ENCODE measurements at places on chromosomes 3 and 15.

DNA sequence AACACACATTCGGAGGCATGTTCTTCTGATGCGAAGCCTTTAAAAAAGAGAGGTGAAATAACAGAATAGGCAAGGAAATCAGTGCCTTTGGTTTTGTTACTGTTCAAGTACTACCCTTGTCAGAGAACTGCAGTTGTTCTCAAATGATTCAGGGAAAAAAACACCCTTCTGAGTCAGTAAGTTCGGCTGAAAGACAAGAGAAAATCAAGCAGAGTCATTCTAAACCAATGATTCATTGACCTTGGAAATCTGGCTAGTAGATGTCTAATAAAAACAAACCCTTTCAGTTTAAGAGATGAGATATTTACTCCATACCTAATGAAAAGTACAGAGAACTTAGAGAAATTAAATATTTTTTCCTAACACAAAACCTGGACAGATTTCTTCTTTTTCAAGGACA is 72.7 kb upstream of the ABI3BP start:
- no peak for DNase-seq

- DNase-seq = no peak
Observed at GRCh38 chr15:40763801-40764628, at the start of gene GCHFR. TSS of gene GCHFR (plus strand) at chr15:40764068. CDS start at chr15:40764181, 113 bp downstream.

GRCh38 chr15:70892912-70893560 is 410 bp downstream of the LRRC49 start:
- no peak for DNase-seq

DNA sequence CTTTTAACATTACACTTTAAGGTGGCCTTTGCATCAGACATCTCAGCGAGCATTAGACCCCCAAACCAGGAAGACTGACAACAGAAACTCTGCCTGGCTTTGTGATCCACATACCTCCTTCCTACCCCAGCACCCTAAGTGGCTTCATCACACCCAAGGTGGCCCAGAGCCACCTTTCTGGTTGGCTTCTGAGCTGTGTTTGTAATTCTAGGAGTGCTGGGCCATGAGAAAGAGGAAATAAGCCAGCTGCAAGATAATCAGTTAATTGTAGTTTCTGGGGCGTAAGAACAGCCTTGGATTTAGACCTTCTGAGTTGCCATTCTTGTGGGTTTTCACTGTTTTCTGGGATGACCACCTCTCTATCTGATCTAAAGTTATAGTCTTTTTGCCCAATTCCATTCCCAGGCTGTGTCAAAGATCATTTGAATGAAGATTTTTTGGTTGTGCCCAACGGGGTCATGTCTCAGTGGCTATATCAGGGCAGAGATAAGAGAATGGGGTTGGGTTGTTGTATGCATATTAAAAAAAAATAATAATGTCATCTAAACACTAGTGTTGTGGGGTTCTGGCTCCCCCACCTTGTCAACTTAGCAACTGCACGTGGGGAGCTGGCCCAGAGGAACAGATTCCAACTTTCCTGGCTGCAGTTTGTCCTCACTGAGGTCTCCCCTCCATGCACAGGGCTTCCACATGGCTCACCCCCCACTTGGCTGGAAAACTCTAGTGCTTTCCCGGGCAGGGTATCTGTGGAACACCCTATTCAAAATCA is 234.8 kb upstream of the WNT5A start:
- no peak for DNase-seq

DNA sequence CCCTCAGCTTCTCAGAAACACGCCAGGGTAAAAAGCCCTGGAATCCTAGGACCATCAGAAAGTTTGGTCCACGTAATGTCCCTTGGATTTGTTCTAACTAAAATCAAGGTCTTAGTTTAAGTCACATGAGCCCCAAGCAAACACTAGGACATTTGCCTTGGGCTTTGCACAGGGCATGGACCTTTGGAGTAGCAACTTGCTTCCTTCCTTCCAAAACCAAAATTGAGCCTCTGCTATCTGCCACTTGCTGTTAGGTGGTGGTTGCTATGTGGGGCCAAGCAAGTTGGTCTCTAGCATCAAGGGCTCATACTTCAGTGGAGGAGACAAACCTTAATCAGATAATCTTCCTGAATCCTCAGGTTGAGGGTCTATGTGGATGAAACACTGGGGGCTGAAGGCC is 4.0 kb upstream of the DAG1 start:
- DNase-seq = no peak

DNA sequence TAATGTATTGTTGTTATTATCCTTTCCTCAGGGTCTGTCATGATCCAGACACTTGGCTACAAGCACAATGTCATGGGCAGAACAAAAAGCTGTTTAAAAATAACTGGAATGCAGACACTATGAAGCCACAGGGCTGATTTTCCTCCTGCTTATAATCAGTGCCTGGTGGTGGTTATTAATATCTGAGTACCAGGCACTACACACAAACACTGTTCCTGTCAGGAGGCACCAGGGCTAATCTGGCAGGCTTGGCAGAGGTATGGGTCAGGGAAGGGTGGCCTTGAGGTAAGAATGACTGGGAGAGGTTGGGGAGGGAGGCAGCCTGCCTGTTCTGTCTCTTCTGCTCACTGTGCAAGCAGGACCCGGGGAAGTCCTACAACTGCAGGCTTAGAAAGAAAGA is 67.2 kb downstream of the WDR76 start:
- no peak for DNase-seq

- DNase-seq = no peak
Observed at GRCh38 chr3:52890735-52891134, 6.6 kb downstream of the STIMATE start.

- DNase-seq = no peak
Observed at GRCh38 chr3:172057624-172058327, 18.4 kb downstream of the FNDC3B start.

GRCh38 chr3:163056874-163057497 is 1560.4 kb downstream of the OTOL1 start:
- no peak for DNase-seq

- DNase-seq = no peak
Observed at GRCh38 chr3:169399068-169399467, 264.4 kb downstream of the MECOM start.

- DNase-seq = no peak
Observed at GRCh38 chr15:40234783-40235182, 4.1 kb upstream of the PAK6 start.

DNA sequence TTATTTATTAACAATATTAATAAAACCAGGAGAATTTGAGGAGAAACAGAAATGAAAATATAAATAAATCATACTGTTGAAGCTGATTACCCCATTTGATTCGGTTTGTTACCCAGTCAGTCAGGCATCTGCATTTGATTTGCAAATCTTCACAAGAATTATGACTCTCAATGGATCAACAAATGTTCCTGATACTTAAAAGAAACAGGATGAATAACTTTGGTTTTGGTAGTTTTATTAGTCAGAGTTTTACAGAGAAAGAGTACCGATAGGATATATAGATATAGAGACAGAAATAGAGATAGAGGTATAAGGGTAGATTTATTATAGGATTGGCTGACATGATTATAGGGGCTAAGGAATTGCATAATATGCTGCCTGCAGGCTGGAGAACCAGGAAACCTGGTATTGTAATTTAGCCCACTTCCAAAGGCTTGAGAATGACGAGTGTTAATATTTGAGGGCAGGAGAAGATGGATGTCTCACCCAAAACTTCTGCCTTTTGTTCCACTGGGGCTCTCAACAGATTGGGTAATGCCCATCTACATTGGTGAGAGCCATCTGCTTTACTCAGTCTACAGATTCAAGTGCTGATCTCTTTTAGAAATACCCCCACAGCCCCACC is 241.6 kb upstream of the COL8A1 start:
- no peak for DNase-seq

GRCh38 chr3:159789742-159790635 is 198.6 kb upstream of the IL12A start:
- DNase-seq = no peak

DNA sequence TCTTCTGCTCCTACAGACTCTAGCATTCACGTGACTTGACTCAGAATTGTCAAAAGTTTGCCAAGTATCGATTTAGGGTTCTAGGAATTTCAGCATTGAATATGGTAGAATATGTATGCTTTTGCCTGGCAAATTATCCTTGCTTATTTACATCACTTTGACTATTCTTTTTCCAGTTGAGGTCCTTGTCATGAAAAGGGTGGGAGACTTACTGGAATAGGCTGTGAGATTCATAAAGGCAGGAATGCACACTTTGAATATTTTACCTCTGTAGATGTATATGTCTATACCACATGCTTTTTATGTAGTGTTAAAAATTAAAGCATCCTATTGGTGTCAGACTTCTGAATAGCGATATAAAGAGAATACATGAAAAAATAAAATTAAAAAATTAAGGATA is 378.8 kb upstream of the RARB start:
- DNase-seq = no peak

- no peak for DNase-seq
Observed at GRCh38 chr3:2568929-2569328, 470.3 kb downstream of the CNTN4 start.

- no peak for DNase-seq
Observed at GRCh38 chr3:32098528-32098927, 7.9 kb upstream of the GPD1L start.

- DNase-seq = no peak
Observed at GRCh38 chr3:57910990-57911389, 97.2 kb upstream of the FLNB start.

DNA sequence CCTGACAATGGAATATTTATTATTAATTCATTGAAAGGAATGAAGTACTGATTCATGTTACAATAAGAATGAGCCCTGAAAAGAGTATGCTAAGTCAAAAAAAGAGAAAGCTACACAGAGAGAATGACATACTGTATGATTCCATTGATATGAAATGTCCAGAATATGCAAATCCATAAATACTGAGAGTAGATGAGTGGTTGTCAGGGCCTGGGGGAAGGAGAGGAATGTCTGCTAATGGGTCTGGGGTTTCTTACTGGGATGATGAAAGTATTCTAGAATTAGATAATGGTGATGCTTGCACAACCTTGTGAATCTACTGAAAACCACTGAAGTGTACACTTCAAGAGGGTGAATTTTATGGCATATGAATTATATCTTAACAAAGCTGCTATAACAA is 79.9 kb upstream of the HACD2 start:
- DNase-seq = no peak

DNA sequence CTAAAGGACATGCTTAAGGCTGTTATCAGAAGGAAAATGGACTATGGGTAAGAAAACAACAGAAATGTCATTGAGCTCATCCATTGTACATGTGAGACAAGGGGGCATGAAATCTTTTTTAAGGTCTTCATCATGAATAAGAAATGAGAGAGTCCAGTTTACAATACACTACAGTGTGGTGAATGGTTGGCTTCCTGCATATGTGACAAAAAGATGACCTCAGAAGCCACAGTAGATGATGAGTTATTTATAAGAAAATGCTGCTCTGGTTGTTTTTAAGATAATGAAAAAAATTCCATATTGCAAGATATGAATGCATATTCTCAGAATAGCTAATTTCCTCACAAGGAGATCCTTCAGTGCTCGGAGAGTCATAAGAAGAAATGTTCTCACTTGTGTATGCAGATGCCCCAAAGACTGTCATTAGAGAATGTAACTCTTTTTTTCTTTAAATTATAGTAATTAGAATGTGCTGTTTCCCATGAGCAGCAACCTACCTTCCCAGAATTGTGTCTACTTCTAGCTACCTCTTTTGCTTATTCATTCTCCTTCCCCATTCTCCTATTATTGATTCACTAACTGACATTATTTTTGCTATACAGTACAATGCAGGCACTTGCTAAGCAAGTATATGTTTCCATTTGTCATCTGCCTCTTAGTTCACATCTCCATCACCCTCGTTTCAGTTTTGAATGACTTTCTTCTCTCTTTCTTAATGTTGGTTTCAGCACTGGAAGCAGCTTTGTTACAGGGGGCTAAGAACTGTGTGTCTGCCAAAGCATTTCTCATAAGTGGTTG is 152.0 kb upstream of the PEX5L start:
- DNase-seq = no peak

DNA sequence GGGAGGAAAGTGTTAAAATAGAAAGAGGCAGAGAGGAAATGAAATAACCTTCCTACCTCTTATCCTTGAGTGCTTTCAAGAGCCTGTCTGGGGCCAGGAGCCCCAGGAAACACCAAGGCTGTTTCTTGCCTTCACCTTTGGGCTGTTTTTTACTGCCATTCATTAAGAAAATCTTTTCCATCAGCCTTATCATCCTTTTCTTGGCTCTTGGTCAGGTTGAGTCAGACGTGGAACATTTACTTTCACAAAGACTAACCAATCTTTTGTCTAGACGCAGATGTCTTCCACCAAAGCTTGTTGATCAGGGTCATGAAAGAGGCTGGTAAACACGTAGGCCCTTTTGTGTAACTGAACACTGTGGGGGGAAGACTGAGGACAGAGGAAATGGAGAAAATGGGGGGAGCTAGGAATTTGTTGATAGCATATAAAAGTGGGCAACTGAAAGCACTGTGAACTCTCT is 151.0 kb upstream of the THBS1 start:
- no peak for DNase-seq

DNA sequence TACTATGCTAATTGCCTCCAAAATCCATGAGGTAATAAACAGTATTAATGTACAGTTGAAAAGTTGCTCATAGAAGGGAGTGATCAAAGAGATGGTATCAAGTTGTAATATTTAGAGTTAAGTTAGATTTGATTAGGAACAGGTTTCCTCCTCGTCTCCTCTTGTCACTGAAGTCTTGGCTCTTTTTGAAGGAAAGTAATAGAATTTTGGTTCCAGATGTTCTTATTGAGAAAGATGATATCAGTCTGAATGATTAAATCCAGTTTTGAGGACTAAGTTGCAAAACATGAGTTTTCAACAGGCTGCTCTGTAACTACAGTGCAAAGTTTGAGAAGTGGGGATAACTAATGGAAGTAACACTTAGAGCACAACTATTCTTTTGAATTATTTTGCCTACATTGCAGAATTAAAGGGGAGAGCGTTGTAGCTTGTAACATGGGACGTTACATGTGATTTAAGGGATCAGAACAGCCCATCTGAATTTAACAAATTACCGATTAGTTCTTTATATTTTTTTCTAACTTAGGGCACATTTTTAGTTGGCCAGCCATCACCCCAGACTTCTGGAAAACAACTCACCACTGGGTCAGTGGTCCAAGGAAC is 48.3 kb downstream of the MAP6D1 start:
- DNase-seq = no peak

GRCh38 chr3:70006089-70006488 is 6.6 kb downstream of the SAMMSON start:
- DNase-seq = no peak

GRCh38 chr15:67999320-68000100 is 54.6 kb upstream of the PIAS1 start:
- no peak for DNase-seq

GRCh38 chr3:194166682-194167479 is 30.9 kb downstream of the HES1 start:
- no peak for DNase-seq
